ENCODE measurements at places on chromosomes 5 and 9.
A peak's percentile ranks its signal among the peaks of the same experiment; 100 is the strongest.

DNA sequence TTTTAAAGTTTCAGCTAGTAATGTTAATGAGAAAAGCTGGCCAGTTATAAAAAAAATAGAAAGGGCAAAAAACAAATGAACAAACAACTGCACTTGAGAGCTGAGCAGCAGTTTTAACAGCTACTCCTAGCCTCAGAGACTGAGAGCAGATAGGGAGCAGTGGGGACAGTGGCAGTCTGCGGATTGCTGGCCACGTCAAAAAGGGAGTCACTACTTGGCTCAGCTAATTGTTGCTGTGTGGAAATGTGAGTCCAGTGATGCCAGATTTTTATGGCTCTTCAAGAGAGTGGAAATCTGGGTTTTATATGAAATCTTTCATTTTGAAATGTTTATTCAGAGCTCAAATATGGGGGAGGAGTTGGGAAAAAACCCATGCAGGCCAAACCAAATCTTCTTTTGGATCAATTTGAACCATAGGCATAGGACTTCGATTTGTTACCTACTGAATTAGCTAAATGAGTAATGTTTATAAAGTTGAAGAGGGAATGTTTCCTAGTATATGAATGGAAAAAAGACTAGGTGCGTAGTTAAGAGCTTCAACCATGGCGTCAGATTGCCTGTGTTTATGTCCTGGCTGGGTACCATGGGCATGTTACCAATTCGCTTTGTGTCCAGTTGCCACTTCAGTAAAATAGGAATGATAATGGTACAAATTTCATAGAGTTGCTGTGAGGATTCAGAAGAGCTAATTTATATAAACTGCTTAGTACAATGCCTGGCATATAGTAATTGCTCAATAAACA lies 102.1 kb downstream of the PAM start:
- no peak for DNase-seq

- DNase-seq: peak; percentile 5
Measured at GRCh38 chr5:24850926-24851486, 206.2 kb upstream of the CDH10 start.

DNA sequence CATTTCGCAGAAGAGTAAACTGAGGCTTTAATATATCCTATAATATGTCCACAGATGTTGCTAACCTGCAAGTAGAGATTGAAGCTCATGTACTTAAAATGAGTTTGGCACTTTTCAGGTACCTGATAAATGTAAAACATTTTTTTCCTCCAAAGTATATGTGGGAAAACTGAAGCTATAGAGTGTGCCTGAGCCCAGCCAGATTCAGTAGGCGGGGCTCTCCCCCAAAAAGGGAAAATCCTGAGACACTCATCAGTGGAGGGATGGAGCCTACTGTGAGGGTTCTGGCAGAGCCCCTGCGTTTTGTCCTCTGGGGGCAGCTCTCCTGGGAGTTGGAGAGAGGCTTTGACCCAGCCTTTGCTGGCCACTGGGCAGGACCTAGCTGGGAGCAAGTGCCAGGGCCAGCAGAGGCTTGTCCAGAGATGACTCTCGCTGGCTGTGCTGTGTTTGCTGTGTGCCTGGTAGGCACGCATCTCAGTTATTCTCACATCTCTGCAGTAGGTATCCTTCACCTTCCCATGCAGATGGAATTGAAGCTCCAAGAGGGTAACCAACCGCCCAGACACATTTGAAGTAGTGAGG lies 81.1 kb upstream of the SPRY4 start:
- no peak for DNase-seq

DNA sequence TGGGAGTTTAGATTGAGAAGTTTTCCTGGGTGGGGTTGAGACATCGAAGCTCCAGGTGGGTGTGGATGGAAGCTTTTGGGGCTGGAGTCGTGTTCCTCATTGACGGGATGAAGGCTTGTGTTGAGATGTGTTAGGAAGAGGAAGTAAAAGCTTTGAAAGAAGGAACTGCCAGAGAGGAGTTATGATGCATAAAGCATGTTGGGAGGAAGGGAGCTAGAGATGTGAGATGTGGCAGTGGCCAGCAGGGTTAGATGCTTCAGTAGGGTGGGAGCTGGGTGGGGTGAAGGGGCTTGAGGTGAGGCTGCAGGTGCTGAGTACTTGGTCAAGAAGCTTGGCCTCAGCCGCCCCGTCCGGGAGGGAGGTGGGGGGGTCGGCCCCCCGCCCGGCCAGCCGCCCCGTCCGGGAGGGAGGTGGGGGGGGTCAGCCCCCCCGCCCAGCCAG lies 56.7 kb downstream of the HSPA4 start:
- no peak for DNase-seq

GRCh38 chr5:116672203-116672602 lies 97.6 kb upstream of the SEMA6A start:
- DNase-seq: no peak

- DNase-seq: peak; percentile 9
Measured at GRCh38 chr5:64201996-64202395, 36.4 kb downstream of the RNF180 start.

DNA sequence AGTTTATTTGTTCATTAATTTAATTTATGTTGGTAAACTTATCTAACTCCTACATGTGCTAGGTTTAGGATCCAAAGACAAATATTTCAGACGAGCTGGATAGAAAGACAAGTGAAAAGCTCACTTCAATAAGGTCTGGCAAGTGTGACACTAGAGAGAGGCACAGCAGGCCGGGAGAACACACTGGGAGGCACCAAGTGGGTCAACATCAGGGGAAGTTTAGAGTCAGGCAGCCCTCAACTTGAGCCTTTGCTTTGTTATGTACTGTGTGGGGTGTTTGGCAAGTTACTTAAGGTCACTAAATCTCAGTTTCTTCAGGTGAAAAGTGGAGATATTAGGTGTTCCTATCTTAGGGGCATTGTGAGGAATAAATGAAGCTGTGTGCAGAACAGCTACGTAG lies 214.4 kb downstream of the PCSK1 start:
- no peak for DNase-seq

Measured in astrocyte (in vitro differentiated cells and primary cell).